ENCODE measurements at places on chromosomes 16 and 17.

DNA sequence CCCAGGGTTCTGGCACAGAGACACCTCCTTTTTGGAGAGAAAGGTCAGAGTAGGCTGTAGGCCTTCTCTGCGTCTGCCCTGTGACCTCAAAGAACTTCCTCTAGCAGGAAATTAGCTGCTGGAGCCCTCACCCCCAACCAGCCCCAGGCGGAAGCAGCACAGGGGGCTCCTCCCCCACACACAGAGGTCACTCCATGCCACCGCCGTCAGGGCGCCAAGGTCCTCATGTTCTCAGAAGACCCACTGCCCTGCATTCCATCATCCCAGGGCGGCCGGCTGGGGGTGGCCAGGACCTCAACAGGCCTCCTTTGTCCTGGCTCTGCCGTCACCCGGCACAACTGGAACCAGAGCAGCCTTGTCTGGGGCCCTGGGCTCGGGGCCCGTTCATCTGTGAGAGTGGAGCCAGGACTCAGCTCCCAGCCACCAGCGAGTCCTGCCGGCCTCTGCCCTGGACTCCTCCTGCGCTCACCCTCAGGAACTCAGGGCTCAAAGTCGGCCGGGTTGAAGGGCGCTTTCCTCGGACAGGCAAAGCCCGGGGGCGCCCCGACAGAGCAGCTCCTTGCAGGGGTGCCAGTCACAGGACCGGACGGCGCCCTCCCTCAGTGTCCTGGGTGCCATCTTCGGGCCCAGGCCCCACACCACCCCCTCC is 1.2 kb downstream of the TMC6 start:
- DNase-seq: peak; percentile 94

DNA sequence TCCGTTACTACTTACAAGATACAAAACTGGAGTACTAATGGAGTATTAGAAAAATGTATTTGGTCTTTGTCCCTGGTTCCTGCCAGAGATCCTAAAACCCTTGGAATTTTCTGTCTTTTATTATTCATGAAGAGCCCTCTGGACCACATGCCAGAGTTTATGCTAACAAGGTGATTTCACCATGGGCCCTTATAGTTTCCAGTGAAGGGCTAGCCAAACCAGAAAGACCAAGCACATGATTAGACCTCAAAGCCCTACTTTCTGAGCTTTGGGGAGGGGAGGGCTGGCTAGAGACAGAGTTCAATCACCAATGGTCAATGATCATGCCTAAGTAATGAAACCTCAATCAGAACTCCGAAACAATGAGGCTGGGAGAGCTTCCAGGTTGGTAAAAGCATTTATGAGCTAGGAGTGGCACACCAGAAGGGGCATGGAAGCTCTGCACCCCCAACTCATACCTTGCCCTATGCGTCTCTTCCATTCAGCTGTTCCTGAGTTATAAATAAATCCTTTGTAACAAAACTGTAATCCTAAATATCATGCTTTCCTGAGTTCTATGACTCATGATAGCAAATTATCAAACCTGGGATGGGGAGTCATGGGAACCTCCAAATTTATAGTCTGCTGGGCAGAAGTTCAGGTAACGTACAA is 10.4 kb downstream of the DCUN1D3 start:
- no peak for DNase-seq

DNA sequence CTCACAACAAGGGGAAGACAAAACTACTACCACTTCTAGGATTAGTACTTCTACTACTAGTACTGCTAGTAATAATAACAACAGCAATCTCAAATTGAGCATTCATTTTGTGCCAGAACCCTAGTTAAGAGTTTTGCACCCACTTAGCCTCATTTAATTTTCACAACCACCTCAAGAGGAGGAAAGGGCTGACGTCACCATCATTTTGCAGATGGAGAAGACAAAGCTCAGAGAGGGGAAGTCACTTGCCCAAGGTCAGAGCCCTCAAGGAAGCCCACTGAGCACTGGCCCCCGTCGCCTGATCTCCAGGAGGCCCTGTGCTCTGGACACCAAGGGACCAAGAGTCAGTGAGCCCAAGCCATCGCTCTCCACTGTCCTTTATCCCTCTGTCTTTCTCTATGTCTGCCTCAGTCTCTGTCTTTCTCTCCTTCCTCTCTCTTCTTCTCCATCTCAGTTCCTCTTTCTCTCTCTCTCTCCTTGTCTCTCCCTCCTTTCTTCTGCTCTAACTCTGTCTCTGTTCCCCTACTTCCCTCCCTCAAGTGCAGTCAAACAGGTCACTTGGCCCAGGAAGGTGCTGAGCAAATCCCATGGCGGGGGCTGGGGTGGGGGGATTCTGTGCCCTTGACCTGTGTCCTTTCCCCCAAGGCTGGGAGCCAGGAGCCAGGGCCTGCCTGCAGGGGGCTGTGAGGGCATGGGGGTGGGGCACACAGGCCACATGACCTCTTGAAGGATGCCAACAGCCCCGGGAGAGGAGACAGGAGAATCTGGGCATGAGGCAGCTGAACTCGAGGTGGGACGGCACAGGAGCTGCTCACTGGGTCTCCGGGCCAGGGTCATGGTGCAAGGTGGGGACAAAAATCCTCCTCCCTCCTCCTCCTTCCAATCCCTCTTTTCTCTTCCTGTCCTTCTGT is 11.2 kb upstream of the NGFR start:
- DNase-seq: peak; percentile 47

- DNase-seq: no peak
Observed at GRCh38 chr16:64253096-64253495, 868.8 kb downstream of the CDH11 start.

DNA sequence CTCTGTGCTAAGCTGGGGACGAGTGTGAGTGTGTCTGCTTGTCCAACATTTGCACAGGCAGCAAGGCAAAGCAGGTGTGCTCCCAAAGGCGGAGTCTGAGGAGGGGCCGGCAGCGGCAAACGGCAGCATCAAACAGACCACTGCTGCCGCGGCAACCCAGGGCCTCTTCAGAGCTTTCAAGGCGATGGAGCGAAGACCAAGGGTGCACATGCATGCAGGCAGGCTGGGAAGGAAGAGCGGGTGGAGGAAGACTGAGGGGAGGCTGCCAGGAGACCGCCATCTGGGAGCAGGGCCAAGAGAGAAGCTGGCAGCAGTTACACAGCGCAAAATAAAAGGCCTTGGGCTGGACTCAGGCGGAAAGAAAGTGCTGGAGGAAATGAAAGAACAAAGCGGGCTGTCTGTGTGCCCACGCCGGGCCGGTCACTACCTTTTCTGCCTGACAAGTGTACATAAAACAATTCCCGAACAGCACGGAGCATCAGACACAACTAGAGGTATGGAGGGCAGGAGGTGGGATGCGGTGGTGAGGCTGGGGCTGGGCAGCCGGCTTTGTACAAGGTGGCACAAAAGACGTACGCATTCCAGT is 8.5 kb downstream of the TIMM22 start:
- DNase-seq: no peak

GRCh38 chr17:40540448-40540847 is 24.8 kb downstream of the CCR7 start:
- no peak for DNase-seq

DNA sequence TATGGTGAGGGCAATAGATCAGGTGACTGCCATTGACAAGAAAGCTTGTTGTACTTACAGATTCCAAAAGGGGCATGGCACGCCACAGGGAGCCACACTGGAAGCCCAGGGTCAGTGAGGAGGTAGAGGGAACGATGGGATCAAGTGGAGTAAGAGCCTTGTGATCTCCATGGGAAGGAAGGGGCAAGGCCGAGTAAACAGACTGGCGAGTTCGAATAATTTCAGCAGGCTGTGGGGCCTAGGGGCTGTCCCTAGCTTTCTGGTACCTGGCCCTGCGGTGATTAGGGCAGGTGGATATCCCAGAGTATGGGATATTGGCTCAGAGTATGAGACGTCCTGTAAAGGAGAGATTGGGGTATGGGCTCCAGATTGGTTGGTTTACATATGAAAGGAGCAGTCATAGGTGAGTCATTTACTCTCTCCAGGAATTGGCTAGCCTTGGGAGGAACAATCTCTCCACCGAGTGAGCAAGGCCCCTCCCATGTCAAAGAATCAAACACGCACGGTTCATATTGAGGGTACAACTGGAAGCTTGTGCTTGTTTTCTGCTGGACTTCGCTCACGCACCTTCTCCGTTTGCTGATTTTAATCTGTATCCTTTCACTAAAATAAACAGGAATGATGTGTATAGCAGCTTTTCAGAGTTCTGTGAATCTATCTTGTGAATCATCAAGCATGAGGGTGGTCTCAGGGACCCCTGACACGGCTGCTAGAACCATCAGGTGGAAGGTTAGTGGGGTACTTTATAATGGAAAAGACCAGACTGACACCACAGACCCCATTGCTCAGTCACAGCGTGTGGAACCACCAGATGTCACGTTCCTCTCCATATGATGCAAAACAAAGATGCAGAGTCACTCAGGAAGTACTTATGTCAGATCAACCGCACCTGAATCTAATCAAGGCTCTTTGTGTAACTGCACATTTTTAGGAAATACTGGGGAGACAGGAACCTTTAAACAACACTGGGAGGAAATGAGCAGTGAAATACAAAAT is 27.9 kb downstream of the GABARAPL2 start:
- DNase-seq: no peak
